Sigmoid colon (tissue), 7 donors: ENCODE measurements at places on chromosomes 2 and 18. TPM values are rescaled to one million over a fixed set of nuclear protein-coding genes. Genes with fewer than 3 reads are reported as not detected.

Gene TDRD15
- polyA plus RNA-seq = not detected

GRCh38 chr2:203122317-203122986 lies 107.8 kb downstream of the NBEAL1 start:
- no peak for DNase-seq

DNA sequence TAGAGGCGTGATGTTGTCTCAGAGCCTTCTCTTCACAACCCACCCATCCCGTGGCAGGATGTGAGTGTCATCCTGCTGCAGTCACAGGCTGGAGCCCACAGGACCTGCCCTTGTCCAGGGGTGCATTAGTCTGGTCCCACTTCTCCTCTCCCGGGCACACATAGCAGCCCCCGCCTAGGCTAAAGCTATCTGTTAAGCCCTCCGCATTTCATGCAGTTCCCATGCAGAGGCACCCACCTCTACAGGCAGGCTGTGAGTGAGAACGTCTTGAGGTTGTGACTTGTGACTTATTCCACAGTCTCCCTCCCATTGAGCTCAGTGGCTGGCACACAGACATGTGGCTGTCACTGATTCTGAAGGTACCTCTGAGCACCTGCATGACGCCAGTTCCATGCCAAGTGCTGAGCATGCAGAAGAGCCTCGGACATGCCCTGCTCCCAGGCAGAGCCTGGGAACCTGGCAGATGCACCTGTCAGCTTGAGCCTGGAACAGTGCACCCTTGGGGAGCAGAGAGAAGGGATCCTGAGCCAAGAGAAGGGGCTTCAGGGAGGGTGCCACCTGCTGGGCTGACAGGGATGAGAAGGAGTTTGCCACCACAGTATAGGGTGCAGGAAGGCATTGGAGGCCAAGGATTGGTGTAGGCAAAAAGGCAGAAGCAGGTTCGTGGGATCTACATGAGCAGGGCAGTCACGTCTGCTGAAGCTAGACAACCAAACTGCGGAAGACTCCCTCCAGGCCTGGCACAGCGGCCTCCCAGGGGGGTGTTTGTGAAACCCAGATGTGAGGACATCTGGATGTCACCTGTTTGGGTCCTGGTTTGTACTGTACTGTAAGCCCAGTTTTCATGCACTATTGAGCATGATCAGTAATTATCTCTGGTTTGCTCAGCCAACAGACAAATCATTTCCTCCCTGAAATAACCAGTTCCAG lies 213.6 kb downstream of the GLI2 start:
- no peak for DNase-seq

GRCh38 chr2:15120631-15121030 lies 440.5 kb downstream of the NBAS start:
- DNase-seq = no peak

DNA sequence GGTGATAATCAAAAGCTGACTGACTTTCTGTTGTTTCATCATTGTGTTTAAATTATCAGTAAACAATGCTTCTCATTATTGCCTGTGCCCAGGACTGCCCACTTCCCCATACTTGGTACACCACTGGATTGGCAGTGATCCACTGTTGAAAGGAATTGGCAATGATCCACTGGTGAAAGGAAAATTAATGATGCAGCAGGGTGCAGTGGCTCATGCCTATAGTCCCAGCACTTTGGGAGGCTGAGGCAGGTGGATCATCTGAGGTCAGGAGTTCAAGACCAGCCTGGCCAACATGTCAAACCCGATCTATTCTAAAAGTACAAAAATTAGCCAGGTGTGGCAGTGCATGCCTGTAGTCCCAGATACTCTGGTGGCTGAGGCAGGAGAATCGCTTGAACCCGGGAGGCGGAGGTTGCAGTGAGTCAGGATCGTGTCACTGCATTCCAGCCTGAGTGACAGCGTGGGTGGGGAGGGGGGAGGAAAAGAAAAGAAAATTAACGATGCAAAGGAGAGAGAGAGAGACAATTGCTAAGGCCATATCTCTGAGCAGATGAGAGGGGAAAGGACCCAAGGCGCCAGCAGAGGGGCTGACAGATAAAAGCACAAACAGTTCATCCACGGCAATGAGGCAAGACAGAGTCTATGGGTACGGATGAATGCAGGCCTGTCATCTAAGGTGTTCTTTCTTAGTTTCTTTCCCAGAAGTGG lies 10.2 kb upstream of the GTF2A1L start:
- no peak for DNase-seq
